ENCODE measurements at places on chromosomes 13 and 19.

GRCh38 chr13:75136151-75136550 is 345.8 kb downstream of the TBC1D4 start:
- DNase-seq = no peak

DNA sequence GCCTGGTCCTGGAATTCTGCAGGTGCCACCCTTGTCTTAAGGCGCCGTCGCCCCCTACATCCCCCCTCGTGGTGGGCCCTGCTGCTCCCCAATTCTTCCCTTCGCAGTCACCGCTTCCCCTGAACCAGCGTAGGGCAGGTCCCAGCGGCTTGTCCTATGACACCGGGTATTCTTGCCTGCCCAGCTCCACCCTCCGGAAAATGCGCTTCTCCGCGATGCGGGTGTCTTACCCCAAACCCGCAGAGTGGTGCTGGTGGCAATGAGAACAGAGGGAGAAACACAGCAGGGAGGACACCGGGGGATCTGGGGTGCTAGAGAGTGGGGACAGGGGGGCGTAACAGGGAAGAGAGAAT is 9.0 kb downstream of the ZNF808 start:
- no peak for DNase-seq

DNA sequence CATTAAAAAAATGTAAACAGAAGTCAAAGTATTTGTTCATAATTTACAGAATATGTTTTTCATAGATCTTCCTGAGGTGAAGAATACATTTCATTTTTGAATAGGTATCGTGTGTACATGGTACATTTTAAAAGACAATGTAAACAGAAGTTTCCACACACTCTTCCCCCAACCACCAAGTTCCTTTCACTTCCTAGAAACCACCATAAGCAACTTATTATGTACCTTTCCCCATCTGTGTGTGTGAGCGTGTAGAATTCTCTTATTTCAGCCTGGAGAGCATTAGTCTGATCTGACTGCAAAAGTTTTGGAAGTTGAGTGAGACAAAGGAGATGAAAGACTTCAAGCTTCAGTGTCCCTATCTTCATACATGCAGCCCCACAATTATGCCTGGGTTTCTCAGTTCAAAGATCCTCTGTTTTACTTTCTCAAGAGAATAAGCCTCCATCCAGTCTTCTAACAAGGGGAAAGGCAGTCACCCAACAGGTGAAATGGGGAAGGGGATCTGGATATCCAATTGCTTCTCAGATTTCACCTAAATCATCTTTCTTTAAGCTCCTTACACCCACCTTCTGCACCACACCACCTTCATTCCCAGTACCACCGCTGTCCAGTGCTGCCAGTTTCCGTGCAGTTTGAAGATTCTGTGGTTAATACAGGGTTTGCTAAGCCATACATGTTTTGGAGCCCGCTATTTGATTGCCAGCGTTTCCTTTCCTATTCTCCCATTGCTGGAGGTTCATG is 2.1 kb downstream of the TEX30 start:
- no peak for DNase-seq

GRCh38 chr13:85366759-85367417 is 432.3 kb downstream of the SLITRK6 start:
- DNase-seq = no peak

DNA sequence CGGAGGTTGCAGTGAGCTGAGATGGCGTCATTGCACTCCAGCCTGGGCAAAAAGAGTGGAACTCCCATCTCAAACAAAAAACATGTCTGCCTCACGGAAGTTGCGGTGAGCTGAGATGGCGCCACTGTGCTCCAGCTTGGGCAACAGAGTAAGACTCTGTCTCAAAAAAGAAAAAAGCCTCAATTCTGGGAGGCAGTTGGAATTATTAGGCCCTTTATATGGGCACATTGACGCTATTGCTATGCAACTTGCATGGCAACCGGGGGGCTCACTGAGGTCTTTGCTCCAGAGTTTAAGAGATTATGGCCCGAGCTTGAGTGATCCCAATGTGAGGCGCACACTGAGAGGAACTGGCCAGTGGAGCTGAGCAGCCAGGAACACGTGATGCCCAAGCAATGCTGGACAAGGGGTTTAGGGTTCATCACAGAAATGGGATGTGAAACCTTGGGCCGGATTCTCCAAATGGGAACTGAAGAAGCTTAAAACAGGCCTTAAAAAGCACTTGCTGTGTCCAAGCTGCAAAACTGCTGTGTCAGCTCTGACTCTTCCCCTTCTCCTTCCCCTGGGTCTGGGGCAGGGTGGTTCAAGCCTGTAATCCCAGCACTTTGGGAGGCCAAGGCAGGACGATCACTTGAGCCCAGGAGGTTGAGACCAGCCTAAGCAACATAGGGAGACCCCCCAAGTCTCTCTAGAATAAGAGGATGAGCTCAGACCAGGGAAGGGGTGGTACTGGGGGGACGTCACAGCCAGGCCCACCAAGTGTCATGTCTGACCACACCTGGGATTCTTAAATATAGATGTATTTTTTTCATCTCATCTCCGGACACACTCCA is 2.5 kb downstream of the FTL start:
- no peak for DNase-seq

GRCh38 chr13:41468631-41469030 is 11.3 kb downstream of the RGCC start:
- DNase-seq = no peak

DNA sequence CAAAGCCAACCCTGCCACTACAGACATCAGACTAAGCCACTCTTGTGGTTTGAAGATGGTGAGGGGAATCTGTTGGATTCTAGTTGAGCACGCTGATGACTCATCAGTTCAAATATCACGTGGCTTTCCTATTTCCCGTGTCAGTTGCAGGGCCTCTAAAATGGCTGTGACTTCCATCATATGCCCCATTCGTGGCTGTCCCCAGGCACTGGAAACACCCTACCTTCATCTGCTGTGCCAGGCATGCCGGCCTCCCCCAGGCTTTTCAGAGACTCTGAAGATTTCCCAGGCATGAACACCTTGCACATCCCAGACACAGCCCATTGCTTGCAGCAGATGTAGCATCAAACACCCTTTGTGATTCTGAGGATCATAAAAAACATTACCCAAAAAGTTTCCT is 659.9 kb downstream of the UQCRFS1 start:
- DNase-seq = no peak

GRCh38 chr13:83992566-83993358 is 110.5 kb upstream of the SLITRK1 start:
- no peak for DNase-seq

- DNase-seq = no peak
Measured at GRCh38 chr19:6498294-6499036, 3.6 kb downstream of the TUBB4A start.

GRCh38 chr13:50512474-50513299 is 330.8 kb downstream of the DLEU7 start:
- no peak for DNase-seq

GRCh38 chr13:84705982-84706710 is 823.9 kb upstream of the SLITRK1 start:
- DNase-seq = no peak

- DNase-seq = no peak
Measured at GRCh38 chr13:19713186-19713965, 69.4 kb downstream of the PSPC1 start.

DNA sequence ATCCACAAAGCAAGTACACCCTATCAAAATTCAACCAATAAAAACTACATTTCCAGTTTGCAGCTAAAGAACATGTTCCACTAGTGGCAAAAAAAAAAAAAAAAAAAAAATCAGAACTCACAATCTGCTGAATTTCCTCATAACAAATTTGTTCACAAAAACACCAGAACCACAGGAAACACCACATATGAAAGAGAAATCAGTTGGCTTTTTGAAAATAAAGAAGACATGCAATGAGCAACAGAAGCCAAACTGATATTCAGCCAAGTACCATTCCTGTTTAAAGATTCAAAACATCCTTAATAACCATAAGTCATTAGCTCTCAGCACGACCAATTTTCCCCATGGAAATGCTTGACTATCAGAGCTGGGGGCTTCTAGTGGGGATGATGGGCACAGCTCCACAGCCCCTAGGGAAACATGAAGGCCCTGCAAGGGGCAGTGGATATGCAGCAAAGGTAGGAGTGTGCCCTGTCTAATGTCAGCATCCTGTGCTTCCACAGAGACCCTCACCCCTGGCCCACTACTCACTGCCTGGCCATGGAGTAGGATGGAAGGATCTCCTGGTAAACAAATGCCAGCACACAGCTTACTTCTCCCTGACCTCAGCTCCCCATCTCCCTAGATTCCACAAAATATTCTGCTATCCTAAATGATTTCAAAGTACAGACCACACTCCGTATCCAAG is 74.0 kb upstream of the DOCK9 start:
- no peak for DNase-seq

GRCh38 chr13:97468331-97468730 is 34.4 kb downstream of the RAP2A start:
- no peak for DNase-seq

DNA sequence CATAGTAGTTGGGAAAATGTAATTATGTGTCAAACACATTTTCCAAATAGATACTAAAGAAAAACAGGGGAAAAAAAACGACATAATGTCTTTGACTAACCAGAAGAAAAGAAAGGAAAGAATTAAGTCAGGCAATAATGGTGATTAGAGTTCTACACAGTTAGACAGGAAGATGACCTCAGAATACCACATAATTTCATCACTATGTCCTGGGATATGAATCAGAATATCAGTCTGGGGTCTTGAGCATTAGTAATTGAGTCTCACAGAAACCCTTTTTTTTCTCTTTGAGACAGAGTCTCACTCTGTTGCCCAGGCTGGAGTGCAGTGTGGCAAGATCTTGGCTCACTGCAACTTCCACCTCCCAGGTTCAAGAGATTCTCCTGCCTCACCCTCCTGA is 503.4 kb downstream of the SLITRK1 start:
- DNase-seq = no peak

GRCh38 chr13:50726164-50726563 is 117.3 kb downstream of the DLEU7 start:
- no peak for DNase-seq

GRCh38 chr19:3366753-3367627 is 607 bp downstream of the NFIC start:
- no peak for DNase-seq

GRCh38 chr19:32227561-32228165 is 117.7 kb upstream of the ZNF507 start:
- no peak for DNase-seq

GRCh38 chr13:44407891-44408290 is 34.3 kb downstream of the SERP2 start:
- DNase-seq = no peak

DNA sequence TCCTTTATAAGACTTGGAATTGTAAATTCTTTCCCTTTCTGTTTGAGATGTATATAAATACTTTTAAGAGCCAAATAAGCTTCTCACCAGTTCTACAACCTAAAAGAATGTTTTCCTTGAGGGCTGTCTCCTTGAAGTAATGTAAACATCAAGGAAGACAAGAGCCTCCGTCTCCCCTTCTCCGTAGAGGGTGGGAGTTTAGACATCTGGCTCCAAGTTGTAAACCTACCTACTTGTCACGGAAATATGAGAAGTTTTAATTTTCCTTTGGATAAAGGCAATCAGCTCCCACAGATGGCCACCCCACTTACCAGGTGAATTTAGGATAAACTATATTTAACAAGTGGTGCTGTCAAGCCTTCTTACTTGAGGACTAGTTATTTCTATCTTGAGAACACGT is 237.9 kb downstream of the NALCN start:
- DNase-seq = no peak

- no peak for DNase-seq
Measured at GRCh38 chr13:22108283-22108942, 437.5 kb downstream of the FGF9 start.

GRCh38 chr19:6406401-6406800 is 13.4 kb upstream of the GTF2F1 start:
- no peak for DNase-seq

DNA sequence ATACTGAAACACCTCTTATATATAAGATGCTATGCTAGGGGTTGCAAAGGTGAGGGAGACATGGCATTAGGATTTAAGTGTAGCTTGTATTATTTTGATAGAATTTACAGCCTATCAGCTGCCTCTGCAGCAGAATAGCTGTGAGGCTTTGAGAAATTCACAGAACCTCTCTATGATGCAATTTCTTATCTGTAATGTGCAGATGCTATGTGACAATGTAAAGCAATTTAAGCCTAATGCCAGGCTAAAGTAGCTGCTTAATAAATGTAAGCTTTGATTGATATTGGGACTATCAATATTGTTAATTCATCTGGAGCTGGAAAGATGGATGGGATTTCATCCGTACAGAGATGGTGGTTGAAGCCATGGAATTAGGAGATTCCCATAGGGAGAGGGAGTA is 1.6 kb downstream of the ADGRE3 start:
- no peak for DNase-seq

DNA sequence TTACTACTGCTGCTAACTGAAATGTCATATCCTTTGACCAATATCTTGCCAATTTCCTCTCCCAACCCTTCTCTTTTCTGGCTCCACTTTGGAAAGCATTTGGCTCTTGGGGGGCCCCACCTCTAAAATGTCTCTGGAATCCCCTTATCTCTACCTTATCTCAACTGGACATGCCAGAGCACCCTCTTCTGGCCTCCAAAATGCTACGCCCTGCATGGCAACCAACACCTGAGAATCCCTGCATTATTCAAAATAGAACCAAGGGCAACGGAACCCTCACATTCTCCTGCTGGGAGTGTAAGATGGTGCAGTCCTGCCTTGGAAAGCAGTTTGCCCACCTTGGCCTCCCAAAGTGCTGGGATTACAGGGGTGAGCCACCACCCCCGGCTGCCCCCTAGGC is 35.3 kb downstream of the CERS4 start:
- DNase-seq = no peak

GRCh38 chr13:21541980-21542379 is 62.0 kb downstream of the MICU2 start:
- DNase-seq = no peak

DNA sequence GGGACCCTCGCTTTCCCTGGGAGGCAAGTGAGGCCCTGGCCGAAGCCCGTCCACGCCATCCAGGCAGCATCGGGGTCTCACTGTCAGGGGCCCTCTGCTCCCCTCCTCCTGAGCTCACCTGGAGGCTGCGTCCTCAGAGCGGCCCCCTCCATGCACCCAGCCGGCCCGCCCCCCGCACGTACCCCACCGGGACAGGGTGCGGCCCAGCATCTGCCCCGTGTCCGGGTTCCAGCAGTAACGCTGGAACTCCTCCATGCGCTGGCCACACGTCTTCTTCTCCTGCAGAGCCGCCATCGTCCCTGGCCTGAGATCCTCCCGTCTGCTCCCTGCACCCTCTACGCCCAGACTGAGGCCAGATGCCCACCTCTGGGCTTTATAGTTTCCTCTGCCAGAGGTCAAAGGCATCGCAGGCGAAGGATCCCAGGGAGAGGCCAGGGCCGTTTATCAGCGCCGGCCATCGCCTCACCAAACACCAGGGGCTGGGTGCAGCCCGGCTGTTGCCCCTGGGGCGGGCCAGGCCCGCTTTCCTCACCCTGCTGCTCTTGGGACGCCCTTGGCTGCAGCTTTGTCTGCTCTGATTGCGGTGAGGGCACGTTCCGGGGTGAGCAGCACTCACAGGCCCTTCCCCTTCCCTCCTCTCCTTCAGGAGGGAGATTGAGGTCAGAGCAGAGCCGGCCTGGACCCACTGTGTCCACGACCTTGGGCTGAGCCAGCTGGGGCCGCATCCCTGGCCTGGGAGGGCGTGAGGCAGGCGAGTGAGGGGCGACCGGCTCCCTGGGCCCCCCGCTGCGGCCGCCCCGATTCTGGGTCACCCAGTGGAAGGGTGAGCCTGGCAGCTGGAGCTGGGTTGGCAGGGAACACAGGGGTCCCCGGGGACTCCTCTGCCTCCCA is at the start of gene ATP4B:
Gene ATP4B (minus strand): TSS at position 348 of the 891 bp plus-strand sequence. CDS start 54 bp downstream, at position 294.
- peak; percentile 67 for DNase-seq
